Calu3 (cell line): ENCODE measurements at places on chromosomes 11 and 22. TPM values are rescaled to one million over a fixed set of nuclear protein-coding genes. Genes with fewer than 3 reads are reported as not detected.

GRCh38 chr11:77156396-77157195 is 28.6 kb downstream of the MYO7A start:
- no peak for DNase-seq

DNA sequence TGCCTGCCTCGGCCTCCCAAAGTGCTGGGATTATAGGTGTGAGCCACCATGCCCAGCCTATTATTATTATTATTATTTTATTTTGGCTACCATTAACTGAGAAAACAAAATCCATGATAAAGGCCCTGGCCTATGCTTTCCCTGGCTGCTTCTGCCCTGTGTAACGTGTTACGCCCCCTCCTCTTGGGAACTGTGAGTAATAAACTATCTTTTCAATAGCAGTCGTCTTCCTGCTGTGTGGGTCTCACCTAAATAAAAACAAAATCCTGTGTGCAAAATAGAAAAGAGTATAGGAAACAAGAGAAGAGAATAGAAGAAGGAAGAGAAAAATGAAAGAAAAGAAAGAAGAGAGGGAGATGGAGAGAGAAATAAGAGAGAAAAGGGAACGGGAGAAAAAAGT is 237.0 kb downstream of the MIAT start:
- no peak for DNase-seq

KRTAP5-1 gene
- total RNA-seq, result not detected in 2 replicates

C11orf65 gene
- not detected in 2 replicates for total RNA-seq

CACNA1I gene
- 0.05 and 0.07 TPM in 2 replicates for total RNA-seq
